ENCODE measurements at places on chromosomes 3 and 15. TPM values are rescaled to one million over a fixed set of nuclear protein-coding genes. Genes with fewer than 3 reads are reported as not detected.

Gene KBTBD12
- not detected for total RNA-seq

Gene MAP6D1
- total RNA-seq, result 3.3 TPM

Gene A4GNT
- total RNA-seq, result not detected

Gene LINGO1
- not detected for total RNA-seq

Gene STX19
- not detected for total RNA-seq

Gene LARP6
- 0.15 TPM for total RNA-seq

Gene ASB14
- not detected for total RNA-seq

Gene PLSCR5
- not detected for total RNA-seq

Gene FOXB1
- 0.63 TPM for total RNA-seq

Gene B3GALNT1
- total RNA-seq, result 3.4 TPM

Gene NOX5
- total RNA-seq, result not detected

Gene ECE2
- not detected for total RNA-seq

Gene BNC1
- total RNA-seq, result not detected

Gene DLEC1
- 0.99 TPM for total RNA-seq

Gene CPN2
- not detected for total RNA-seq

Gene CCDC39
- not detected for total RNA-seq

Gene IL12A
- not detected for total RNA-seq

Gene CHST2
- total RNA-seq, result 4.3 TPM

Gene OR5K2
- total RNA-seq, result not detected

Gene CXCR6
- total RNA-seq, result 8.8 TPM

Gene GOLGA6L9
- 1.7 TPM for total RNA-seq

Gene DPPA2
- not detected for total RNA-seq

Gene CEMIP
- not detected for total RNA-seq

Gene KNG1
- total RNA-seq, result not detected

Gene MESP1
- 9.1 TPM for total RNA-seq

Gene SEMA3B
- total RNA-seq, result 0.40 TPM

Gene MEX3B
- total RNA-seq, result 0.52 TPM

Gene MANF
- total RNA-seq, result 196 TPM

Gene SLC6A1
- total RNA-seq, result not detected

Gene MORC1
- total RNA-seq, result not detected

Gene QTRT2
- 44.6 TPM for total RNA-seq

Gene GYG1
- total RNA-seq, result 32.8 TPM

Gene TGM4
- total RNA-seq, result not detected

Gene GOLGA8G
- total RNA-seq, result not detected

Gene SLC28A2
- total RNA-seq, result not detected

Gene CEP152
- total RNA-seq, result 23.2 TPM

Data from activated CD8-positive, alpha-beta memory T cell treated with anti-CD3 and anti-CD28 coated beads for 36 hours (primary cell).